Immature natural killer cell (primary cell): ENCODE measurements at places on chromosomes 3 and 15. TPM values are rescaled to one million over a fixed set of nuclear protein-coding genes. Genes with fewer than 3 reads are reported as not detected.

- no peak for DNase-seq
These were observed 14.4 kb upstream of the CLDN1 start for GRCh38 chr3:190336516-190337189.

Gene TLR9
- polyA plus RNA-seq = not detected

Gene ARGFX
- polyA plus RNA-seq = not detected

DNA sequence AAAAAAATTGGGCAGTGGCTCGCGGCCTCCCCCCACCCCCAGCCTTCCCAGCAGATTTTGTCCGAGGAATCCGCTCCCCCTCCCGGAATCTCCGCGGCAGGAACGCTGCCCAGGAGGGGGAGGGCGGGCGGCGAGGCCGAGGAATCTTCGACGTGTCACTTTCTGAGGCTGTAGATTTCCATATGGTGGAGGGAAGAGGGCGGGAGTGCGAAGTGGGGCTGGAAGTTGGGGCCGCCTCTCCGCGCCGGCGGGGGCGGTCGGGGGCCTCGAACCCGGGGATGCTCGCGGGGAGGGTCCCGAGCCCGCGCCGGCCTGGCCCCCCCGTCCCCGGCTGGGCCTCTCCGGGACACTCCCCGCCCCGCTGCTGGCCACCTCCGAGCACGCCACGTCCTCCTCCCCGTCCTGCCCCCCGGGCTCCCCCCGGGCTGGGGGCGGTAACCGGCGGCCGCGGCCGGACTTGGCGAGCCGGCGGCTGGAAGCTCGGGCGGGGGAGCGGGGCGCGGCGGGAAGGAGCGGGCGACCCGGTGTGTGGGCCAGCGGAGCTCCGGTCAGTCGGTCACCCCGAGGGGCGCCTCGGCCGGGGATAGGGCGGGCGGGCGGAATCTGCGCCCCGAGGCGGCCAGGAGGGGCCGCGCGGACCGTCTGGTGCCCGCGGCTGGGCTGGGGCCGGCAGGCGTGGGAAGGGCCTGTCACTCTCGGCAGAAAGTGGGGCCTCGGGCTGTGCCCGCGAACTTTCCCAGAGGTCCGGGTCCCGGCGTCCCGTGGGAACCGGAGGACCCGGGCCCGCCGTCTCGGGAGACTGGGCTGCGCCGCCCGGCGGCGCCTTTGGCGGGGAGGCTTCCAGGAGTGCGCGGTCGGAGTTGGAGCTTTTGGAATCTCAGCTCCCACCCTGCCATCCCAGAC lies 951 bp downstream of the FNDC3B start:
- peak; percentile 66 for DNase-seq

Gene CCDC54
- polyA plus RNA-seq = not detected

Gene ALPK3
- polyA plus RNA-seq = not detected

Gene UNC13C
- not detected for polyA plus RNA-seq

DNA sequence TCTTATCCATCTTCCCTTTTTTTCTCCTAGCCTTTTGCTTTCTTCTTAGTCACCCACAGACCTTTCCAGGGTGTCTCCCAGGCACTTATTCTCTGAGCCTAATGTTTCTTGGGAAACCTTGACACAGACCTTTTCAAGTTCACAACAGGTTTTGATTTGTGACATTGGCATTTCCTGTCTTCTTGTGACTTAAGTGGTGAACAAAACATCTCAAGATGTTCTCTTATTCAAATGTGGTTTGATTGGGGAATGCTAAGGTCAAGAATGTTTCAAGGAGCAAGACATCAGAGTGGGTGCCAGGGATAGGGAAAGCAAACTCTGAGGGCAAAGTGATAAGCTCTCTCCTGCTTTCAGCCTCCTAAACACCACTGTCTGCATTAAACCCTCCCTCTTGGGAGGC lies 68.2 kb upstream of the GSK3B start:
- no peak for DNase-seq

- no peak for DNase-seq
These were observed 128.4 kb upstream of the SETMAR start for GRCh38 chr3:4174791-4175190.

DNA sequence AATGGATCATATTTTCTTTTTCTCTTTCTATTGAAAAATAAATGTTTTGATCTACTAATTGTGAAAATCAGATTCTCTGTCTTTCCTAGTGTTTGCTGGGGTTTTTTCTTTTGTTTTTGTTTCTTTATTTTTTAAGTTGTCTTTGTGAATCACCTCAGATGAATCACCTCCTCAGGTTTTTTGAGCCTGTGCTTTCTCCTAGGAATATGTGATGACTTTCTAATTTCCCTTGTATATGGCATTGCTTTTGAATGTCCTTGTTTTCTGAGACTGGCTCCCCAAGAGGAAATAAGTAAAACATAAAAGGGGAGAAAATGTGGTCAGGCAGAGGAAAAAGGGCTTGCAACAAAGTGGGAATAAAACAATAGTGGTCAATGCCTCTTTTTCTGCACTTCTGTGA lies 750.0 kb downstream of the ZPLD1 start:
- DNase-seq = no peak
